ENCODE measurements at places on chromosomes 7 and 10.

DNA sequence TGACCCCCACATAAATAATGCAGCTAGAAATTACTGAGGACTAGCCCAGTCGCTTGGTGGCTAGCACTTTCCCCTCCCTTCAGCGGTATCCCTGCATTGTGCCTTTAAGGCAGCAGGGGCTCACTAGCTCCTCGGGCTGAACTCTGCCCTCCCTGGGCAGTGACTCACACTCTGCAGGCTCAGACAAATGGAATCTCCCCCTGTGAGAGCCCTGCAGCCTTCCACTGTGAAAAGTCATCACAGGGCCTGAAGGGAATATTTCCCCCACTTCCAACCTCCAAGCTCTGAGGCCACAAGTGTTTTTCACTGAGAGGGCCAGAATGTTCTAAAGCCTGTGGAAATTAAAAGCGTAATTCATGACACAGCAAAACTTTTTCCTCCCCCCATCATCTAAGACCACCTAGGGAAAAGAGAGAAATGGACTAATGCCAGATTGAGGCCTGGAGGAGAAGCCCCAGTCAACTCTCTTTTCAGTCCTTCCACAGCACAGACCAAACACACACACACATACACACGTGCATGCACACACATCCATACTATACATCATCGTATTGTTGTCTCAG is 93.6 kb upstream of the COL1A2 start:
- no peak for DNase-seq

DNA sequence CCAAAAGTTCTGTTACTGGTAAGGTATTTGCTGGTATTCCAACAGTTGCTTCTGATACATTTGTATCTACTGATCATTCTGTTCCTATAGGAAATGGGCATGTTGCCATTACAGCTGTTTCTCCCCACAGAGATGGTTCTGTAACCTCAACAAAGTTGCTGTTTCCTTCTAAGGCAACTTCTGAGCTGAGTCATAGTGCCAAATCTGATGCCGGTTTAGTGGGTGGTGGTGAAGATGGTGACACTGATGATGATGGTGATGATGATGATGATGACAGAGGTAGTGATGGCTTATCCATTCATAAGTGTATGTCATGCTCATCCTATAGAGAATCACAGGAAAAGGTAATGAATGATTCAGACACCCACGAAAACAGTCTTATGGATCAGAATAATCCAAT is 131.0 kb downstream of the AASS start:
- no peak for DNase-seq

- DNase-seq, result no peak
These were observed 513.4 kb upstream of the GRM3 start for GRCh38 chr7:86130268-86130667.

GRCh38 chr10:71828702-71829101 is 22.3 kb downstream of the PSAP start:
- no peak for DNase-seq

GRCh38 chr7:66739953-66740301 is 606 bp upstream of the RABGEF1 start:
- DNase-seq, result no peak

- DNase-seq, result no peak
These were observed at the start of gene APBB1IP for GRCh38 chr10:26437637-26438461. TSS of gene APBB1IP (plus strand) at chr10:26438341. CDS start at chr10:26492327, 53,986 bp downstream.

GRCh38 chr10:6565588-6565987 is 14.5 kb downstream of the PRKCQ start:
- DNase-seq, result no peak

DNA sequence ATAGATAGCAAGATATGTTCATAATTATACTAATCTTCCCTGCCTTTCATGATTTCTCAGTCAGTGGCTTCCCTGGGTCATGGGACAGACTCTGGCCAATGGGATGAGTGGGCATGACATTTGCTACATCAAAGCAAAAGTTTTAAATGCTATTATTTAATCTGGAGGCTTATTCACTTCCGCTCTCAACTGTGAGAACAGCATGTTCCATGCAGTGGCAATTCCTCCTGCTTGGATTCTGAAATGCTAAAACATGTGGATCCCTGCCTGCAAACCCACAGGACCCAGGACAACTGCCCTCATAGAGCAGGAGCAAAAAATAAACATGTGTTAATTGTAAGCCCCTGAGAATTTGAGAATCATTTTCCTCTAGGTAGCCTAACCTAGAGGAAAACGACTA is 1412.4 kb upstream of the CELF2 start:
- DNase-seq, result no peak

GRCh38 chr7:39733881-39734632 is 110.7 kb downstream of the RALA start:
- DNase-seq, result no peak

DNA sequence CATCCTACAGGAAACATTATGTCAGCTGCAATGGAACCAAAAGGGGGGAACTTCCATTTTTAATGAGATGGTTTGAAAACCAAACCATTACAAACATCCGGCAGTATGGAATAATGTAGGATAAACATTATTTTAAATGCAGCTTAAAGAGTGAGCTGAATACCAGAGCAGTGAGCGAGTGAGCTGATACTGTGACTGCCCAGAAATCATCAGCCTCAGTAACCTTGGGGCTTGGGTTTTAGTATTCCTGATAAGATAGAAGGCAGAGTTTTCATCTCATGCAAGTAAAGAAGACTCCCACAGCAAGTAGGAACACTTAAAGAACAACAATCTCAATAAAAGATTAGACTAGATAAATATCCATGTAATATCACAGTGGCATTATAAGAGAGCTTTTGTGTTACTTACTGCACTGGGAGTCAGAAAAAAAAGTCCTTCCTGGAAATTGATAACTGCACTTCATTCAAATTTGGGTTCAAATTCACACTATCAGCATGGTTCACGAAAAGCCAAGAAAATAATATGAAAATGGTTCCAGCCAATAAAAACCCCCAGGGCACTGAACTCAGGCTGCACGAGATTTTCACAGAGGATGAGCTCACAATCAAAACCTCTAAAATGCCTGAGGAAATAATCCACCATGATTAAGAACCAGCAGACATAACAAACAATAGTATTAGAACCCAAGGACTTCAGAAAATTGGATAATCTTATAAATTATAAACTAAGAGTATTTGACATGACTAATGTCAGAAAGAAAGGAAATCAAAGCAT is 115.7 kb downstream of the MTPAP start:
- no peak for DNase-seq

- DNase-seq, result no peak
These were observed 66.7 kb upstream of the PDZD8 start for GRCh38 chr10:117441812-117442443.

DNA sequence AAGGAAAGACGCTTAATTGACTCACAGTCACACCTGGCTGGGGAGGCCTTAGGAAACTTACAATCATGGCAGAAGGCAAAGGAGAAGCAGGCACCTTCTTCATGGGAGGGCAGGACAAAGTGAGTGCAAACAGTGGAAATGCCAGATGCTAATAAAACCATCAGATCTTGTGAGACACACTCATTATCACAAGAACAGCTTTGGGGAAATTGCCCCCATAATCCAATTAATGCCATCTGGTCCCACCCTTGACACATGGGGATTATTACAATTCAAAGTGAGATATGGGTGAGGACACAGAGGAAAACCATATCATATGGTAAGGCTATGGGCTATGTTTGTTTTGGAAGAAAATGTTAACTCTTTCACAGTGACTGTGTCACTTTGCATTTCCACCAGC is 1272.5 kb upstream of the CELF2 start:
- DNase-seq, result no peak

- no peak for DNase-seq
These were observed 74.0 kb upstream of the CARD11 start for GRCh38 chr7:3117488-3118231.

- no peak for DNase-seq
These were observed 12.3 kb downstream of the NOD1 start for GRCh38 chr7:30466266-30466665.

DNA sequence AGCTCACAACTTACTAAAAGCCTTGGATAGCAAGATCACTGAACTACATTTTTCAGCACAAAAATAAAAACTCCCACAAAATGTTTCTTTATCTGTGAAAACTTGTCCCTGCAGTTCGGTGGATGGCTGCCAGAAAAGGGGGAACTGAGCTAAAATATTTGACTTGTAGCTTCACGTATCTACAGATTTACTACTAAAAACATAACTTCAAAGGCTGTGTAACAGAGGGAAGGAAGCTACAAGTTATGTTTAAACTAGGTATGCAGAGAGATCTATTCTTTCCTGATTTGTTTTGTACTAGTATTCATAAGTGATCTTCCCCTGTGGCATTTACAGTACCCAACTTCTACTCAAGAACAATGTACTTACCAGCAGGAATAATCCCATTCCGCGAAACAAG is 25.1 kb downstream of the SGCE start:
- DNase-seq, result no peak

DNA sequence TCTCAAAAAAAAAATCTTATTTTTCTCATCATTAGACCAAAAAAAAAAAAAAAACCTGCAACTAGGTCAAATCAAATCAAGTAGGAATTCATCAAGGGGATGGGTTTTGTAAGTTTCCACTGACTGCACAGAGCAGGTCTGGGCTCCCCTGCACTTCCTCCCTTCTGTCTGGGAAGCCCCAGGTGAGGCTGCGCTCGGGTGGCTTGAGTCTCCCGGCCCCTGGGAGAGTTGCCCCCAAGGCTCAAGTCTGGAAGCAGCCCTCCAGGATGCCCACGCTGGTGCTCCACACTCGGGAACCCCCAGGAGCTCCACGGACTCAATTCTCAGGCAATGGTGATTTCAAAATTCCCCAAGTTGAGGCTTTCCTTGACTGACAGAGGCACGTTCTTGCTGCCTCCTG is 41.7 kb upstream of the RBM33 start:
- DNase-seq, result no peak

GRCh38 chr10:131511391-131511790 is 199.9 kb upstream of the TCERG1L start:
- no peak for DNase-seq

DNA sequence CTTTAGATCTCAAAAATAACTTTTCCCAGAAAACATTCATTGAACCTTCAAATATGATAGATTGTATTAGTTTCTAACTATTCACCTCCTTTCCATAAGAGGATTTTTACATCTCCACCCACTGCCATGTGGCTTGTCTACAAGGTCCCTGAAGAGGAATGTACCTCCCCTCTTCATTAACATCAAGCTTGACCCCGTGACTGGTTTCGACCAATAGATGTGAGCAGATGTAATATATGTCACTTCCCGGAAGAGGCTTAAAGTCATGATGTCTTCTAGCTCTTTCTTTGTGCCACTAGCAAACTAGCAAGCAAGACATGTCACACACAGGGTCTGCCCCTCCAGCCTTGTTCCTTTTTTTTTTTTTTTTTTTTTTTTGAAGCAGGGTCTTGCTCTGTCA is 6.9 kb downstream of the BAZ1B start:
- DNase-seq, result no peak

- DNase-seq, result no peak
These were observed 12.6 kb downstream of the USP6NL start for GRCh38 chr10:11598712-11599397.

DNA sequence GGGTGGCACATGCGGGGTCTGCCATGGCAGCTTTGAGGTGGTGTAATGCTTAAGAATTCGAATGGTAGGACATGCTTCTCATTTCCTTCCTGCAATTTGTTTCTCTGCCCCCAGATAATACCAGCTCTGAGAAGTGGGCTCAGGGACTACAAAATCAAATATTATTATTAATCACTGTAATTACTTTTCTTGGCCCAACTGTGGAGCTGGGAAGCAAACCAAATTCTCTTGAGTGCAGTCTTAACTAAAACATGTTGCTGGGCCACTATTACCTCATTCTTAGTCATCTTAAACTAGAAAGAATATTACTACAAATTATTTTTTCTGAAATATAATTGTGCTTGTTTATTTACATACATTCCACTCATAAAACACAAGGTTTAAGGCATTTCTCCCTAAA is 566.7 kb upstream of the NRP1 start:
- no peak for DNase-seq

GRCh38 chr10:133336118-133336576 is 549 bp downstream of the CALY start:
- DNase-seq, result no peak

DNA sequence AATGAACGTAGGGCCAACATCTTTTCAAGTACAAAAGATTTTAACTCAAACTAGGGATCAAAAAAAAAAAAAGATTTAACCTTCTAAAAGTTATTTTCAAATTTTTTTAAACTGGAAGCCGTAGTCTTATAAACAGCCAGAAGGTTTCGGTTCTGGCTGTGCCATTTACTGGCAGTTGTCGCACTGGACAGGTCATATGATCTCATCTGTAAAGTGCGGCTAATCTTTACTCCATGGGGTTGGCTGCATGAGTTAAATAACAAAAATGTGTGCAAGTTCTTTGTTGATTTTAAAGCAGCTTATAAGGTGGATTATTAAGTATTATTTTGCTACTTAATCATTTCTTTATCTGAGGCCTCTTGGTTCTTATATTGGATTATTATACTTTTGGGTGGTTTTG is 36.6 kb downstream of the TRUB1 start:
- no peak for DNase-seq

DNA sequence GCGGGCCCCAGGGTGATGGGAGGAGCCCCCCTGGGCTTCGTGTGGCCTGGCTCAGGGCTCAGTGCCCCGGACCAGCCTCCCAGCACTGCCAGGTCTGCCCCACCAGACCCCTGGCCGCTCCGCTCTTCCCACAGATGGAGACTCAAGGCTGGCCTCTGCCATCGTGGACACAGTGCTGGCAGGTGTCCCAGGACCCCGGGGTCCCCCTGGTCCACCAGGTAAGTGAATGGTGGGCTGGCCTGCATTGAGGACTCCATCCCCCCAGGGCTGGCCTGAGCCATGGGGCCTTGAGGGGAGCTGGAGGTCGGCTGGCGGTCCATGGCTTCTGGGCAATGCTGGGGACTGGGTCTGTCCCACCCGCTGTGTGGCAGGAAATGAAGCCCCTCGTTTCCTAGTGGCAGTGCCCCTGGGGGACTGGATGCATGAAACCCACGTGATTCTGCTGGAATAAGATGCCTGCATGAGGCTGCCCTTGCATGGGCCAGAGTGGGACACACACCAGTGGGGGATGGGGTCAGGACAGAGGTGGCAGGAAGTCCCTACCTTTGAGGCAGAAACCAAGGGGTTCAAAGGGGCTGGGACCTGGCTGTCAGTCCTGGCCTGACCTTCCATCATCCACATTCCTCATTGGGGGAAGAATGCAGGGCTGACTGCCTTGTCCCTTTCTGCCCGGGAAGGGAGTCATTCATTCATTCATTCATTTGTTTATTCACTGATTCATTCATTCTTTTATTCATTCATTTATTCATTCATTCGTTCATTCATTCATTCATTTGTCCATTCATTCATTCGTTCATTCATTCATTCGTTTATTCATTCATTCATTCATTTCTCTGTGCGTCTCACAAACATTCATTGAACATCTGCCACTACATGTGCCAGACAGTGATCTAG is 81.8 kb downstream of the MYL10 start:
- DNase-seq, result no peak

- DNase-seq, result no peak
These were observed 108.8 kb downstream of the SH3PXD2A start for GRCh38 chr10:103746598-103746997.

DNA sequence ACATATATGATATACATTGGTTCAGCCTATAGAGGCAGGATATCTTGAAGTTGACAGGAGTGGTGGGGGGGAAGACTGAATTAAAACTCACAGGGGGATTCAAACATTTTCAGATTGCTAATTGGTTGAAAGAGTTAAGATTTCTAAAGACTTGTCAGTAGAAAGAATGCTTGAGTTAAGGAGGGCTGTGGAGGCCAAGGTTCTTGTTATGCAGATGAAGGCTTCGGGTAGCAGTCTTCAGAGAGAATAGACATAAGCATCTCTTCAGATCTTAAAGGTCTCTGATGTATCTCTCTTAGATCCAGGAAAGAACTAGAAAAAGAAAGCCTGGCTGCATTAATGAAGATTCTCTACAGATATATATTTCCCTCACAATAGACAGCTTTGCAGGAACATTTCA is 209.8 kb upstream of the SEMA3D start:
- no peak for DNase-seq

GRCh38 chr10:49092477-49092876 is 22.8 kb downstream of the VSTM4 start:
- DNase-seq, result no peak

Data from GM12891 (cell line).